Stimulated activated CD4-positive, alpha-beta T cell treated with anti-CD3 and anti-CD28 coated beads, Interleukin-1b, Interleukin-23, amount 100 ng/mL, for 1 hour (primary cell): ENCODE measurements at places on chromosomes 2 and 18.

DNA sequence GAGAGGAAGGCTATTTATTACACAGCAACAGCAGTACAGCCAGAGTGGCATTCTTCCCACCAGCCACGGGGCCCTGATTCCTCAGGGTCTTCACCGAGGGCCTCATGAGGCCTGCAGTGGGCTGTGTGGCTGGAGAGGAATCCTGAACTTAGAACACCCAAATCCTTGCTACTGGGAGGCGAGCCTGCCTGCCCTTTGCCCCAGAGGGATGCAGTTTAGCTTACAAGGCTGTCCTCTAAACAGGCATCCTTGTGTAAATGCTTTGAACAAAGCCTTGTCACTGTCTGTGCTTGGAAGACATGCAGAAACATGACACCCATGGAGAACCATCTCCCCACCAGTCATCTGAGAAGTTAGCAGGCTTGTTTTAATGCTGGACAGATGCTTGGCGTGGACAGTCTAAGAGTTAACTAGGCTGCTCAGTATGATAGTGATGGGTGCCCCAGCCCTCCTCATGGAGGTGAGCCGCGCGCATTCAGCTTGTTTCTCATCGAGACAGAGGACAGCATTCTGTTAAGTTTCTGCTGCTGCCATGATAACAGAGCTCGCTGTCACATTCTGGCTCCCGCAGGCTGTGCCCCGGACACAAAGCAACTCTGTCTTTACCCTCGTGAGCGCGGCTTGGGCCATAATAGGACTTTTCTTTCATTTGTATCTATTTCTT lies 42.9 kb downstream of the ADI1 start:
- DNase-seq, result no peak

- no peak for DNase-seq
Measured at GRCh38 chr2:174442546-174443510, 44.0 kb downstream of the GPR155 start.

DNA sequence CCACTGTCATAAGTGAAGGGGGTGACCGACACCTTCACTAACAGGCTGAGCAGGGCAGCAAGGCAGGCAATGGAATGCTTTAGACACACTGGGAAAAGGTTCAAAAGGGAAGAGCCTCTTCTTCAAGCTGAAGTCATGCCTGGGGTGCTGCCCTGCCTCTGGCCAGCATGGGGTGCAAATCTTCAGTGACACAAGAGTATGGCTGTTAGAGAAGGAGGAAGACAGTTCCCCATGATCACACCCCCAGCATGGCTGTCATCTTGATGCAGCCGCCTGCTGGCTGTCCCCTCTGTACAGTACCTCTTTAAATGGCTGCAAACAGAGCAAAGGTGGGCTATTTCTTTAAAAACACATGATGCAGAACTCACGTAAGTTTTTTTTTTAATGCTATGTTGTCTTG lies 71.9 kb downstream of the INPP4A start:
- no peak for DNase-seq

DNA sequence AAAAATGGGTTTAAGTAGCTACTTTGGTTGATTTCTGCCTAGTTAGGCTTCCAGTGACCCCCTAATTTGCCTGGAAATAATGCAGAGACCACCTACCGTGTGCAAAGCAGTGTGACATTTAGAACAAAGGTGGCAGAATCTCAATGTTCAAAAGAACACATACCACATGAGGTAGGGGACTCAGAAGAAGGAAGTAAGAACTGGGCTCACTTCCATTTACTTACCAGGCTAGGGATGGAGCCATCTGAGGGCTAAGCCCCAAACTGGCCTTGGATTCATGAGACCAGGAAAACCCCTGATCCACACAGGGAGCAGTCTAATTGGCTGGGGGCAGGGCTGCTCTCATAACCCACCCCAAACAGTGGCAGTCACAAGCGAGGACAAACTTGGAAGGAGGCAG lies 190.7 kb downstream of the NCKAP5 start:
- DNase-seq, result no peak

DNA sequence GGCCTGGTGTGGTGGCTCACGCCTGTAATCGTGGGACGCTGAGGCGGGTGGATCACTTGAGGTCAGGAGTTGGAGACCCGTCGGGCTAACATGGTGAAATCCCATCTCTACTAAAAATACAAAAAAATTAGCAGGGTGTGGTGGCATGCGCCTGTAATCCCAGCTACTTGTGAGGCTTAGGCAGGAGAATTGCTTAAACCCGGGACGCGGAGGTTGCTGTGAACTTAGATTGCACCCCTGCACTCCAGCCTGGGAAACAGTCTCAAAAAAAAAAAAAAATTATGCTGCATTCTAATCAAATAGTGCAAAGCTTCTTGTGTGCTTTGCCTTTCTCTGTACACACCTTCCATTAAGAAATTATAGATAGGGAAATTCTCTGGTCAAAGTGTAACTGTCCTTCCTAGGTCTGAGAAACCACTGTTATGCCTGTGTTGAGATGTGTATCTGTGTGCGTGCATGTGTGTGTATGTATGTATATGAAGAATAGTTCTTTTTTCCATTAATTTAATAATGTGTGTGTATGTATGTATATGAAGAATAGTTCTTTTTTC lies 2.5 kb downstream of the CD28 start:
- DNase-seq, result no peak

- DNase-seq, result no peak
Measured at GRCh38 chr2:234399451-234400246, 97.2 kb downstream of the ARL4C start.

DNA sequence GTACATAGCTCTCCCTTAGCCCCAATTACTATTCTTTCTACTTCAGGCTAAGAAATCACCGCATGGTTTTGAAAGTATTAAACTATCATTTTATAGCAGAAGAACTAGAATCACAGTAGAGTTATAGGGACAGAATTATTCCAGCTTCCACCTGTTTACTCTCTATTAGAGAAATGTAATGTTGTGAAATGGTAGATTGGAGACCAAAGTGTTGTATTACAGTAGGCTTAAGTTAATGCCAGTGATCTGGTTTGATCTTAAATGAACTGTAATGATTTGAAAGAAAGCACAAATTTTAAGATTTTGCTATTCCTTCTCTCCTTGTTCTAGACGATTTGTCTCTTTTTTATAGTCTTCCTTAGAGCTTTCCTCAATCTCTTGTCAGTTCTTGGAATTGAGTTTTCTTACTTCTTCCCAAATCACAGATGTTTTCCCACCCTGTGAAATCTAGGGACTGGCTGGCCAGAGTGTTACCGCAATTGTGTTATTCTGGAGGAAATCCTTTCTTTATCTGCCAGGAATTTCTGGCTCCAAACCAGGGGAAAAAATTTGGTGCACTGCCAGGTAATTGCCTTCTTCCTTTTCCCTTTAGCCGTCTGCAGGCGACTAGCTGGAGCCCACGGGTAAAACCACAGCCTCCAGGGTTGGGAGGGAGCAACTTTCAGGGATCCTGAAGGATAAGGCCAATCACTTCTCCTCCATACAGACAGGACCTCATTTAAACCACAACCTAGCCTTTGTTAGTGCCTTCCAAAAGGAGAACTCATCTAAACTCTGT lies 51.7 kb downstream of the NOP58 start:
- no peak for DNase-seq

DNA sequence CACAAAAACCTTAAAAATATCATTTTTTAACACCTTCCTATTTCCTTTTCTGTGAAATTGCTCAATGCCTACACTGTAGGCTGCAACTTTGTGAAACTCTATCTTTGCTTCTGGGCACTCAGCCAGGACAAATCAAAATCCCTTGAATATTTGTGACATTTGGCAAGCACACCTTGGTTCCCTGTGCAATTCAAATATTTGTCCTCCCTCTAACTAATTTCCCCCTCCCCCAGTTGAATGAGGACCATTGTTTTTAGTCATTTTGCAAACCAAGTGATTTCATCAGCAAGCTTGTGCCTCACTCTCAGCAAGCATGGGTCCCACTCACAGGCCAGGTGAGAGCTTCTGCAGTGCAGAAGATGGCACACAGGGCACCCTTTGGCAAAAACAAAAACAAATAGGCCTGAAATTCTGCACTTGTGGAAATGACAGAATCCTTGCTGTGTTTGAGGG lies 541.5 kb downstream of the CNTNAP5 start:
- no peak for DNase-seq

GRCh38 chr2:30230497-30231211 lies 680 bp upstream of the LBH start:
- no peak for DNase-seq

GRCh38 chr2:49959961-49960553 lies 805.7 kb upstream of the FSHR start:
- no peak for DNase-seq

- DNase-seq, result no peak
Measured at GRCh38 chr2:237353215-237353614, 60.7 kb downstream of the COL6A3 start.

- DNase-seq, result no peak
Measured at GRCh38 chr2:190179754-190180312, 117.3 kb upstream of the MSTN start.

DNA sequence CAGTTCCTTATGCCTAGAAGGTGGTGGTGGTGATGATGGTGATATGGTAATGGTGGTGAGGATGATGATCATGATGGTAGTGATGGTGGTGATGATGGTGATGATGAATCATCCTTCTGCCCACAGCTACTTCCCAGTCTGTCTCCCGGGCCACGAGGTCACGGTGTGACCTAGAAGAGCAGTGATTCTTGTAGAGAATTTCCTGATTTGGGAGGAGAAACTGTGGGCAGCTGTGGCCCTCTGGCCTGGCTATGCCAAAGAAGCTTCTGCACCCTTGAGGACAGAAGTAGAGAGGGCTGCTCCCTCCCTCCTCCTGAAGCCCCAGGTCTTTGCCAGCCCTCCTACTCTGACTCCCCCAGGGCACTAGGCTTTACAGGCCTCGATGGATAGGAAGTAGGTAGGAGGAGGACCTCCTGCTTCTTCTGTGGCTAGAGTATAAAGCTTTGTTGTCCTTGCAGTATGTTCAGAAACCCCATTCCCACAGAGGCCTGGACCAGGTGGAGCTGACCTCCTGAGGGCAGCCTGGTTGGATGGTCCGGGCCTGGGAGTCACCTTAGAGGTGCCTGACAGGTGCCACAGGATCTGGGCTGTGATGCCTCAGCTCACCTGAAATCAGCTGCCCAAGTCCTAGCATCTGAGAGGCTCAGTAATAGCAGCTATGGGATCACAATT lies 57.9 kb upstream of the EPAS1 start:
- DNase-seq, result no peak

DNA sequence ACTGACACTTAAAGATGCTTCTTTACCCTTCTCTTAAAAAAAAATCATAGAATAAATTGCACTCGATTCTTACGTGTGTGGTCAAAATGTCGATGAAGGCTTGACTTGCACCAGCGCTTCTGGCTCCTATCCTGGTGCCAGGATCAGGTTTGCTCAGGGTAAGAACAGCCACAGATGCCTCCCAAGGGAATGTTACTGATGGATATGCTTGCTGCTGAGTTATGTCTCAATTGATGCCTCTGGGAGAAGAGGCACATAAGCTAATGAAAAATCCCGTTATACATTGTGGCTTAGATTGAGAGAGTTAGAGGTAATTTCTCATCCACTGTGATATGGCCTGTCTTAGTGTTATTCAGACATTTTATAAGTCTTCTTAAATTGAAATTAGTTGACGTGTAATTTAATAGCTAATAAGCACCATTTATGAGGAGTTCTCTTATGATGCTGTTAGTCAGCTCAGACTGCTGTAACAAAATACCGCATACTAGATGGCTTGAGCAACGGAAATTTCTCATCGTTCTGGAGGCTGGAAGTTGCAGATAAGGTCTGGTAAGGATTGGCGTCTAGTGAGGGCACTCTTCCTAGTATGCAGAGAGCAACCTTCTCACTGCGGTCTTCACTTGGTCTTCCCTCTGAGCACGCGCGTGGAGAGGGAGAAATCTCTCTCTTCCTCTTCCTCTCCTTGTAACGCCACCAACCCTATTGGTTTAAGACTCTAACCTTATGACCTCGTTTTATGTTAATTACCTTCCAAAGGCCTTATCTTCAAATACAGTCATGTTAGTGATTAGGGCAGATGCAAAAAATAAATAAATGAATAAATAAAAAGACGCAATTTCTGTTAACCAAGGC lies 116.6 kb upstream of the NOSTRIN start:
- DNase-seq, result no peak

DNA sequence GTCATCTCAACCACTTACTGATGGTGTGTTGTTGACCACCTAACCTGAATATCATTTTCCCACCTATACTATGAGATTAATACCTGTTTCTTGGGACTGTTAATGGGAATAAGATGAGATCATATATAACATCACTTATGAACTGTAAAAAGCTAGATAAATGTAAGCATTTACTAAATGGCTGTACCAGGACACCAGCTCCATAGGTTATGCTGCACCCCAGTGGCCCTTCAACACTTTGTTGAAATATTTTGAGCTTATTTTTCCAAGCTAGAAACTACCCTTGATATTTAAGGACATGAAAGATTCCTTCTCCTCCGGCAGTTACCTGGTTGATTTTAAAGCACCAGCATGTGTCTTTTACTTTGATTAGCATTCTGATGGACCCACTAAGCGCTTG lies 138.0 kb upstream of the CDCA7 start:
- DNase-seq, result no peak

DNA sequence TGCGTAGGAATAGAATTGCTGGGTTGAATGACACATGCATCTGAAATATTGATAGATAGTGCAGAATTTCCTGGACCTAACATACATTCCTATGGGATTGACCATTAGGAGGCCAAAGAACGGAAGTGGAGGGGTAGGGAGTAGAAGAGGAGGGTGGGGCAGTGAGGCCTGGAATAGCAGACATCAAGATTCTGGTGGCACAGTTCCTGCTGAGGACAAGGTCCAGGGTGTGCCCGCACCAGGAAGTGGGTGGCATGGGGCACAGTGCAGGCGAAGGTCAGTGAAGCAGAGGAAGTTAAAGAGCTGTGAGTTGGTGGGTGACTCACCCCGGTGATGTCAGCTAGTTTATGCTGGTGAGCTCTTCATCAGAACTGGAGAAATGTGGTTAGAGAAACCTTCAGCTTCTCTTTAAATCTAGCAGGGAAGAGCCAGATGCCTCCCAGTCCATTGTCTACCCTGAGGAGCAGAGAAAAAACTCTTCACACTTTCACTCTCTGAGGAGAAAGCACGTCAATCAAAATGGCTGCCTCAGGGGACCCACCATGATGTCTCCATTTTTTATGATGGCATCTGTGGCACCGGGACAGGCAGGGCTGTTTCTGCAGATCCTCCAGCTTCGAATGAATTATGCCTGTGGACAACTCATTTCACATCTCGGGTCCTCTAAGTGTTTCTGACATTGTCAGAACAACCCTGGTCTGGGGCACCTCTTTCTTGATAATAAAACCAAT lies 55.9 kb upstream of the CTLA4 start:
- no peak for DNase-seq

- DNase-seq, result no peak
Measured at GRCh38 chr2:188085421-188085820, 206.3 kb upstream of the GULP1 start.
